ENCODE measurements at places on chromosomes 6 and 20.

DNA sequence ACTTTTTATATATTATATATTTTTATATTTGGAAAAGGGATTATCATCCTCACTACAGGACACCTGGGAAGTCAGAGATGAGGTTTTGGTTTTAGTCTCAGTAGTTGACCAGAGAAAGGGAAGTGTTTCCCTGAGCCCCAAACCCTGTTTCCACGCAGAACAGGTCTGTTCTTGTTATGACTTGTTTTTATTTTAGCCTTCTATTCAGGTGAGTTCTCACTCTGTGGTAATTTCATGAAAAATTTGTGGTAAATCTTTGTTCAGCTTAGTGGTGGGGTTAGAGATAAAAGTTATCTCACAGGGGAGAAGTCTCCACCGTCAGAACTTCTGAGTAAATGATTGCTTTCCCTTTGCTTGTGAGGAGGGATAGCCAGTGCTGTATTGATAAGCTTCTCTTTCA lies 224.9 kb downstream of the FARS2 start:
- no peak for DNase-seq
- H3K4me1 ChIP-seq = peaks cover 11% of the 10 kb centered on the region
- peaks cover 1% of the 10 kb centered on the region for H3K36me3 ChIP-seq
- no peak overlapping the region for H3K4me3 ChIP-seq
- H3K27ac ChIP-seq = no peak overlapping the region
- no peaks in the 10 kb centered on the region for H3K27me3 ChIP-seq

DNA sequence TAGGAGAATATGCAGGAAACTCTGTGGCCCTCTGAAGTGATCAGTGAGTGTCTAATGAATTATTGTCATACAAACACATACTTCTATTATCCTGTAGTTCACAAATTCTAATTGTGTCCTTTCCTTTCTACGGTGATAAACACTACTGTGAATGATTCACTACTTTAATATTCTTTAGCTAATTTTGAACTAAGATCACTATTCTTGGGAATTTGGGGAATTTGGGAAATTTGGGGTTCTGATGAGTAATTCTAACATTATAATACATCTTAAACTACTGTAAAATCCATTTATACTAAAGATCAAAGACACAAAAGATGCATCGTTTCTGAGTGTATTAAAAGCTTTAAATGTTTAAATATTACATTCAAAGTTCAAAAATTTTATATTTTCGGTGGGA lies 1287.2 kb upstream of the CITED2 start:
- H3K4me1 ChIP-seq = no peaks in the 10 kb centered on the region
- no peak for DNase-seq
- no peaks in the 10 kb centered on the region for H3K36me3 ChIP-seq
- no peak overlapping the region for H3K4me3 ChIP-seq
- H3K27ac ChIP-seq = no peak overlapping the region

DNA sequence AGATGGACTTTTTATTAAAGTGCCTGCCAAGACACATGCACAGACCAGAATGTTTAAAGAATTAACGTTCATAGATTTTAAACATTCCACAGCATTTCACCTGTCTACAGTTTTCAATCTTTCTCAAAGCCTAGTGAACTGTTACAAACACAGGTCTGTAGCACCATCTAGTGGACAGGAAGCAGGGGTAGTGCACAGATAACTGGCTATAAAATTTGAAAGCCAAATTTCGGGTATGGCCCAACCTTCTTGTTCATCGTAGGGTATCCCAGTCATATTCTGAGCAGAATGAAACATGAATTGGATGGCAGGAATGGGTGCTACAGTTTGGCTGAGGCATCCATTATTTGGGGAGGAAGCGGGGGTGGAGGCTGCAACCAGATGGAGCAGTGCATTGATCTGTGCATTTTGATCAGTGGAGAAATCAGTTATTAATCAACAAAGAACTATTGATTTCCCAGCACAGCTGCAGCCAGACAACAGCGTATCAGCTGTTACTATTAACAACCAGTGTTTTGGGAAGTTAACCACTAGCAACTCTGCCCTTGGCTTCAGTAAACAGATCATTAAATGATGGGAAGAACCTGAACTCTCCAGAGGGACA lies 56.1 kb upstream of the B3GAT2 start:
- no peaks in the 10 kb centered on the region for H3K36me3 ChIP-seq
- no peaks in the 10 kb centered on the region for H3K4me1 ChIP-seq
- H3K4me3 ChIP-seq = no peak overlapping the region

DNA sequence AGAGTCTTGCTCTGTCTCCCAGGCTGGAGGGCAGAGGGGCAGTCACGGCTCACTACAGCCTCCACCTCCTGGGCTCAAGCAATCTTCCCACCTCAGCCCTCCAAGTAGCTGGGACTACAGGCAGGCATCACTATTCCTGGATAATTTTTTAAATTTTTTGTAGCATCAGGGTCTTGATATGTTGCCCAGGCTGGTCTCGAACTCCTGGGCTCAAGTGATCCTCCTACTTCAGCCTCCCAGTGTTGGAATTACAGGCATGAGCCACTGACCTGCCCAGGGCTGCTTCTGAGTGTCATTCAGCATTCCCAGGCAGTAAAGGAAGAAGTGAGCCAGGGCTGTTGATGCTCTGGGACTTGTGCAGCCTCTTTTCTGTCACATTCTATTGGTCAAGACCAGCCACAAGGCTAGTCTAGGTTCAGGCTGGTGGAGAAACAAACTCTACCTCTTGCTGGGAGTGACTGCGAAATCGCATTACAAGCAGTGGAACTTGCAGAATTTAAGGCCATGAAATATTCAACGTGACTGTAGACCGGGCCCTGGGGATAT lies 2.1 kb upstream of the ARFGEF2 start:
- peaks cover 40% of the 10 kb centered on the region for H3K4me1 ChIP-seq
- H3K27ac ChIP-seq = no peak overlapping the region
- no peaks in the 10 kb centered on the region for H3K36me3 ChIP-seq
- peak overlapping the region; percentile 100 for H3K4me3 ChIP-seq
- no peaks in the 10 kb centered on the region for H3K27me3 ChIP-seq
- no peak for DNase-seq

GRCh38 chr20:36197271-36197670 lies 39.0 kb upstream of the AAR2 start:
- H3K4me1 ChIP-seq = no peaks in the 10 kb centered on the region
- no peak for DNase-seq
- H3K27me3 ChIP-seq = peaks cover 21% of the 10 kb centered on the region
- H3K27ac ChIP-seq = no peak overlapping the region

- H3K36me3 ChIP-seq = no peaks in the 10 kb centered on the region
- peaks cover 20% of the 10 kb centered on the region for H3K27me3 ChIP-seq
- no peak for DNase-seq
- no peak overlapping the region for H3K27ac ChIP-seq
Observed at GRCh38 chr20:61951695-61952533, 113.8 kb downstream of the TAF4 start.

DNA sequence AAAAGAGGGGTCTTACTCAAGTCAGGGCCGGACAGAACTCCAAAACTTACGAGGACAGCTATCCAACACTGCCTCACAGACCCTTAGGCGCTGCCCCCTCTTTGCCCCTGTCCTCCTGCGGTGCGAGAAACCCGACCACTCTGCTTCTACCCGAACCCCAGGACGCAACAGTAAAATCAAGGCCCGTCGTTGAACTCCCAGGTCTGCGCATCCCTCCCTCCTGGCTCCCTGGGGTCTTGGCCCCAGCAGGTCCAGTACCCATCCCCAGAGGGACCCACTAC lies 6.4 kb downstream of the OLIG3 start:
- H3K4me1 ChIP-seq = peaks cover 18% of the 10 kb centered on the region
- H3K4me3 ChIP-seq = no peak overlapping the region
- peaks cover 62% of the 10 kb centered on the region for H3K27me3 ChIP-seq
- DNase-seq = no peak

DNA sequence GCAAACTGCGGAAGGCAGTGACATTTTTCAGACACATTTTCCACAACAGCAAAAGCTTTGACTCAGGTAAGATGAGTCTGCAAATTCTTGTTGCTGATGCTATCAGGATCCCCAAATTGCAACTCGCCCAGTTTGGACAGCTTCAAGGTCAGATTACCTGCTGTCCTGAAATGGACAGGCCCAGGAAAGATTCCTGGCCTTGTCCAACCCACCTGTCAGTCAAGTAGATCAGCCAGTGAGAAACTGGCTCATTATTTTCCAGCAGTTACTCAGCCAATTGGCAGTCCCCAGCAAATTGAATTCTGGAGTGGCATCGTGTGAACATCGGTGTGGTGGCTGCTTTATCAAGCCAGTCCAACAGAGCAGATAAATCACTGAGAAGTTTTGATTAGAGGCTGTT lies 84.5 kb upstream of the SNAP25 start:
- H3K4me3 ChIP-seq = no peak overlapping the region
- H3K36me3 ChIP-seq = no peaks in the 10 kb centered on the region
- H3K4me1 ChIP-seq = no peaks in the 10 kb centered on the region
- no peak overlapping the region for H3K27ac ChIP-seq

GRCh38 chr20:62068997-62069396 lies 3.3 kb upstream of the TAF4 start:
- no peak overlapping the region for H3K27ac ChIP-seq
- DNase-seq = no peak
- H3K36me3 ChIP-seq = peaks cover 6% of the 10 kb centered on the region

GRCh38 chr20:51311636-51312479 lies 230.7 kb downstream of the NFATC2 start:
- no peak overlapping the region for H3K4me3 ChIP-seq
- H3K4me1 ChIP-seq = no peaks in the 10 kb centered on the region
- DNase-seq = no peak
- H3K27ac ChIP-seq = no peak overlapping the region
- no peaks in the 10 kb centered on the region for H3K36me3 ChIP-seq

DNA sequence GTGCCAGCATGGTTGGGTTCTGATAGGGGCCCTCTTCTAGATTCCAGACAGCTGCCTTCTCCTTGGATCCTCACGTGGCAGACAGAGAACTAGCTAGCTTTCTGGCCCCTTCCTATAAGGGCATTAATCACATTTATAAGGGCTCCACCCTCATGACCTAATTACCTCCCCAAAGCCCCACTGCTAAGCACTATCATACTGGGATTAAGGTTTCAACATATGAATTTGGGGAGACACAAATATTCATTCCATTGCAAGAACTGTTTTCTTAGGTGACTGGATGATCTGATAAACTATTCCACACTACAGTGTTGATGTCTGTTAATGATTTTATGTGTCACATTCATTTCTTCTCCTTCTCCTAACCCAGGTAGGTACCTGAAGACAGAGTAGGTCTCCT lies 135.8 kb upstream of the COL21A1 start:
- H3K4me3 ChIP-seq = no peak overlapping the region
- no peak overlapping the region for H3K27ac ChIP-seq
- no peak for DNase-seq
- no peaks in the 10 kb centered on the region for H3K27me3 ChIP-seq
- no peaks in the 10 kb centered on the region for H3K4me1 ChIP-seq

GRCh38 chr6:34521463-34522285 lies 34.5 kb downstream of the SPDEF start:
- H3K36me3 ChIP-seq = no peaks in the 10 kb centered on the region
- peaks cover 6% of the 10 kb centered on the region for H3K4me1 ChIP-seq
- no peaks in the 10 kb centered on the region for H3K27me3 ChIP-seq
- DNase-seq = no peak
- H3K27ac ChIP-seq = no peak overlapping the region

- H3K27me3 ChIP-seq = no peaks in the 10 kb centered on the region
- peaks cover 28% of the 10 kb centered on the region for H3K36me3 ChIP-seq
- no peak for DNase-seq
- H3K4me1 ChIP-seq = peaks cover 45% of the 10 kb centered on the region
- peak overlapping the region; percentile 23 for H3K4me3 ChIP-seq
Observed at GRCh38 chr20:35506179-35506578, 23.3 kb downstream of the C20orf173 start.

GRCh38 chr6:41935685-41936072 lies 5.9 kb downstream of the CCND3 start:
- H3K4me3 ChIP-seq = peak overlapping the region; percentile 97
- H3K4me1 ChIP-seq = peaks cover 77% of the 10 kb centered on the region
- H3K27ac ChIP-seq = peak overlapping the region; percentile 88
- no peak for DNase-seq

- no peaks in the 10 kb centered on the region for H3K27me3 ChIP-seq
- H3K36me3 ChIP-seq = no peaks in the 10 kb centered on the region
- peaks cover 4% of the 10 kb centered on the region for H3K4me1 ChIP-seq
- no peak for DNase-seq
Observed at GRCh38 chr6:136887953-136888352, 34.1 kb upstream of the SLC35D3 start.

DNA sequence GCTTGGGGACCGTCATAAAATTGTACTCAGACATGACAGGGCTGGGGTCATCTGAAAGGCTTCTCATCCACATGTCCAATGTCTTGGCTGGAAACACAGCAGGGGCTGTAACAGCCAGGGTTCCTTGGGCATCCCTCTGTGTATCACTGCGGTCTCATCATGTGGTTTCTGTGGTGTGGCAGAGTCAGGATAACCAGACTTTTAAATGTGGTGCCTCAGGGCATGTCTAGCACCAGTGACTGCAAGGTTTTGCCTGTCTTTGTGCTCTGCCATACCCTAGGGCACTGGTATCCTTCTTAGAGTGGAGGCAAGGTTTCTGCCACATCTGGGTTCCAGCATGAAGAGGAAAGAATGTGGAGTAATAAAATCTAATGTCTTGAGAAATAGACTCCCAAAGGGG lies 124.2 kb downstream of the PLEKHG1 start:
- no peaks in the 10 kb centered on the region for H3K4me1 ChIP-seq
- no peak overlapping the region for H3K4me3 ChIP-seq
- no peak for DNase-seq
- no peak overlapping the region for H3K27ac ChIP-seq
- H3K27me3 ChIP-seq = peaks cover 10% of the 10 kb centered on the region

DNA sequence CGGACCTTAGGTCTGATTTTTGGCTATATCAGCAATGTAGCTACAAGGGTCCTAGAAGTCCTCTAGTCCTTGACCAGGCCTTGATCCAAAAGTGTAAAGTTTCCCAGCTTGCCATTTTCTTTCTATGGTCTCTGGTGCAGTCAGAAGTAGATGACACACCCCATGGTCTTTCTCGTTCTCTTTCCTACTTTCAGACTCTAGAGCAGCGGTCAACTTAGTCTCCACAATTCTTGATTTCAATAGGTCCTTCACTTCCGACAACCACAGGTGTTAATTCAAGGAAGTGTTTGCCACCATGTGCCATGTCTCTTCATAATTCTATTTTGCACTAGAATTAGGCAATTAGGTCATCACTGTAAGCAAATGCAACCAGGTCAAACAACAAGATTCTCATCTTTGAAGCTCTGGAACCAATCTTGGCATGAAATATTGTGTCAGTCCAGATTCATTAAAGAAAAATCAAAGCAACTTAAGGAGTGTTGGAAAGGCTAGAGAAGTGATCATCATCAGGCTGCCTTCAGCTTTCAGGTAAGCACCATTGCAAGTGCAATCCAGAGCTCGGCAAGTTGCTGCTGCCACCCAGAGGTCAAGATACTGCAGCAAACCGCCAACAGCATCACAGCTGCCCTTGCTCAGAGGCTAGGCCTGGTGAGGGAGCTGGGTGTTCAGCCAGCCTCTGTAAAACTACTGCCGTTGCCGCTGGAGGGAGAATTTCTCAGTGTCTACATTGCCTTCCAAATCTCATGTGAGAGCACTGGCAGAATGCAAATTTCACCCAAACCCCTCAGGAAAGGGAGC lies 5.6 kb upstream of the SYNE1 start:
- H3K27me3 ChIP-seq = peaks cover 30% of the 10 kb centered on the region
- peak; percentile 78 for DNase-seq
- H3K4me3 ChIP-seq = no peak overlapping the region
- H3K4me1 ChIP-seq = peaks cover 22% of the 10 kb centered on the region

GRCh38 chr6:6610031-6610591 lies 21.6 kb downstream of the LY86 start:
- DNase-seq = no peak
- no peaks in the 10 kb centered on the region for H3K27me3 ChIP-seq
- peaks cover 33% of the 10 kb centered on the region for H3K4me1 ChIP-seq
- no peak overlapping the region for H3K27ac ChIP-seq

- no peak for DNase-seq
- peaks cover 11% of the 10 kb centered on the region for H3K4me1 ChIP-seq
- H3K27ac ChIP-seq = no peak overlapping the region
- H3K36me3 ChIP-seq = no peaks in the 10 kb centered on the region
- peaks cover 15% of the 10 kb centered on the region for H3K27me3 ChIP-seq
- H3K4me3 ChIP-seq = no peak overlapping the region
Observed at GRCh38 chr20:37919389-37920040, 16.6 kb downstream of the VSTM2L start.

Measured in natural killer cell treated with Interleukin-12 subunit alpha and Interleukin-12 subunit beta and Interleukin-15 and Interleukin-18, amount 100 ng/mL, for 72 hours (primary cell).